ENCODE measurements at places on chromosomes 12 and 14.

- DNase-seq, result no peak
These were observed 24.2 kb downstream of the DPF3 start for GRCh38 chr14:72869407-72870329.

GRCh38 chr12:15599266-15600037 lies 189.7 kb downstream of the EPS8 start:
- no peak for DNase-seq

DNA sequence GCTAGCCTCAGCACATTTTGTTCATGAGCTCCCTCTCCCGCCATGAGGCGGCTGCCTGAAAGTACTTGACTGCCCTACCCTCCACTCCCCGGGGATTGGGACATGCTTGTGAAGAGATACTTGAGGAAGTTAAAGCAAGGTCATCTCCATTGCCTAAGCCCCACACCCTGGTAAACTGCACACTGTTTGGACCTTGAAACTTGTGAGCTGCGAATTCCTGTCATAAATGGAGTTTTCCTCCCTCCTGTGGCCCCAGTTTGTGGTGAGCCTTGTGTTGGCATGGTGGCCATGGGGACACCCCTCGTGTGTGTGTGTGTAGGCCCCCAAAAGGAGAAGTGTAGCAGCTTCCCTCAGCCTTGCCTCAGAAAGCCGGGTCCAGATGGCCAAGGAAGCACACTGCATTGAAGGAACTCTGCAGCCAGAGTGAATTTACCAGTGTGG lies 395.5 kb downstream of the ZFP36L1 start:
- no peak for DNase-seq

GRCh38 chr12:131066207-131066885 lies 112.6 kb downstream of the ADGRD1 start:
- no peak for DNase-seq

GRCh38 chr12:48739618-48740269 lies 23.2 kb upstream of the CCNT1 start:
- no peak for DNase-seq

GRCh38 chr14:59627011-59627520 lies 50.5 kb upstream of the CCDC175 start:
- DNase-seq, result no peak

- peak; percentile 28 for DNase-seq
These were observed 4.5 kb upstream of the RNASE4 start for GRCh38 chr14:20679907-20680306.

GRCh38 chr12:44677724-44678123 lies 198.4 kb downstream of the NELL2 start:
- DNase-seq, result no peak

DNA sequence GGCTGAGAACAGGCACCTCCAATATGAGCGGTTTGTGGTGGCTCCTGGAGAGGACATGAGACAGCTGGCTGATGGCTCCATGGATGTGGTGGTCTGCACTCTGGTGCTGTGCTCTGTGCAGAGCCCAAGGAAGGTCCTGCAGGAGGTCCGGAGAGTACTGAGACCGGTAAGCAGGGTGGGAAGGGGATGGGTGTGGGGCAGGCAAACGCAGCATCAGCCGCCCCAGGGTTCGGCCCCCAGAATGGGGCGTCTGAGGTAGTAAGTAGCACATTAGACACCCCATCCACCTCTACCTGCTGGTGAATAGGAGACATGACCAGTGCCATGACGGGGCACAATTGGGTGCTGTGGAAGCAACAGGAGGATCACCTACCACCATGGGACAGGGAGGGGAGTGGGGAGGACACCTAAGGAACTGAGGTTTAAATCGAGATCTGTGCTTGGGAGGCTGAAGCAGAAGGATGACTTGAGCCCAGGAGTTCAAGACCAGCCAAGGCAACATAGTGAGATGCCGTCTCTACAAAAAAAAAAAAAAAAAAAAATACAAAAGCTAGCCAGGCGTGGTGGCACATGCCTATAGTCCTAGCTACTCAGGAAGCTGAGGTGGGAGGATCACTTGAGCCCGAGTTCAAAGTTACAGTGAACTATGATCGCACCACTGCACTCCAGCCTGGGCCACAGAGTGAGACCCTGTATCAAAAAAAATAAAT lies 25.5 kb downstream of the ITGA7 start:
- DNase-seq, result no peak

DNA sequence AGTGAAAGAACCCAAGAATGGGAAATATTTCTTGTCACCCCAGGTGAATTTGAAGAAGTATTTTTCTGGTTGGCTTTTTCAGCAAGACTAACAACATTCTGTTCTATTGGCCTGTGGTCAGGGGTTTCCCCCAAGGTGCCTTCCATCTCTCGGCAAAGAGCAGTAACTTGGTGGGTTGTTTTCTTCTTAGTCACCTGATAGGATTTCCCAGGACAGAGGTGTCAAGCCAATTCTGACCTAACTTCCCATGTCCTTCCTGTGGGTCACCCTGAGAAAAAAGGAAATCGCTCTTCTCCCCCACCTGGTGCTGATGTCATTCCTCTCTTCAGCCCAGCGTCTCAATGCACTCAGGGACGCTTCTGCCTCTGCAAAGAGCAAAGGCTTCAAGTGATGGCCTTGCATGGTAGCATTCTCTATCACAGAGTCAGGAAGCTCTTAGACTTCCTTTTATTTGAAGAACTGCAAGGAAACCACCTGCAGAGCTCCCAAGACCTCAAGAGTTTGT lies 16.1 kb upstream of the IFNG start:
- DNase-seq, result peak; percentile 63

DNA sequence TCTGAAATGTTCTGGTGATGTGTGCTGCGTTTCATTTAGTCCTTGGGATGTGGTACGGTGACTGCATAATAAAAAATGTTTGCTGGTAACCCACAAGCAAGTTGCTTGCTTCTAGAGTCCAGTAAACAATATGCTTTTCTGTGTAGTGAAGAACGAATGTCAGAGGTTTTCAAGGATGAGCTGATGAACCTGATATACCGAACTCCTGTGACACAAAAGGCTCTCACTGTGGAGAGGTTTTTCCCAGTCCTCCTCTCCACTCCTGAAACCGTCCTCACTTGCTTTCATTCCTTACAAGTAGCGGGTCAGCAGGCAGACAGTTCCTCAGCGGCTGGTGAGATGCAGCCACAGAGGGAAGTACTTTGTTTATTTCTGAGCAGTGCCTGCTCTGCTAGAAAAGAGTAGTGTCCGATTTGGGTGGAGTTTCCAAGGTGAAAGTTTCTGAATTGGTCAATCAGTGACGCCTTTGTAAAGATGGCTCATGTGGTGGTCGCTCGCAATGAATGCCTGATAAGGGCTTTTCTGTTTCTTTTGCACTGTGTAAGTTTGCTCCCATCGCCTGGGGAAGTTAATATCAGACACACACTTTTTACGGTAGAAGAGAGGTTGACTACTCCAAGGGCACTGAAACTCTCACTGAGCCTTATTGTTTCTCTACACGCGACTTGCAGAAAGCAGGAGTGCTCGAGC lies 3.0 kb downstream of the ETV6 start:
- DNase-seq, result peak; percentile 55

DNA sequence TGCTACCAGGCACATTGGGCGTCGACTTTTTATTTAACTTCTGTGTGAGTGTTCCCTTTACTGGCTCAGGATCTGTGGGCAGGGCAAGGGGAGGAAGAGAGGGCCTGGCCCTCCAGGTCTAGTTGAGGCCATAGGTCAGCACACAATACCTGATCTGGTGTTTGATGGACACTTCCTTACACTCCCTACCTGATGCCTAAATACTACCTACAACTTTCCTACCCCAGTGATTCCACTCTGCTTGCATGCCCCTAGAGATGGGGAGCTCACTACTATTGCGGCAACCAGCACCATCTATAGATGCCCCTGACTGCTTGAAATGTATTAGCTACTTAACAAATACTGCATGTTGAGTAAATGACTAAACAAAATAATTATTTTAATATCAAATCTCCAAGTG lies 20.8 kb upstream of the BEGAIN start:
- DNase-seq, result peak; percentile 7

- DNase-seq, result no peak
These were observed 14.3 kb upstream of the IFI27L2 start for GRCh38 chr14:94143711-94144110.

- no peak for DNase-seq
These were observed 123.6 kb downstream of the SMOC1 start for GRCh38 chr14:70002589-70003346.

- no peak for DNase-seq
These were observed 186.4 kb downstream of the MSRB3 start for GRCh38 chr12:65464930-65465329.

GRCh38 chr12:95237315-95237714 lies 19.7 kb downstream of the VEZT start:
- DNase-seq, result no peak

DNA sequence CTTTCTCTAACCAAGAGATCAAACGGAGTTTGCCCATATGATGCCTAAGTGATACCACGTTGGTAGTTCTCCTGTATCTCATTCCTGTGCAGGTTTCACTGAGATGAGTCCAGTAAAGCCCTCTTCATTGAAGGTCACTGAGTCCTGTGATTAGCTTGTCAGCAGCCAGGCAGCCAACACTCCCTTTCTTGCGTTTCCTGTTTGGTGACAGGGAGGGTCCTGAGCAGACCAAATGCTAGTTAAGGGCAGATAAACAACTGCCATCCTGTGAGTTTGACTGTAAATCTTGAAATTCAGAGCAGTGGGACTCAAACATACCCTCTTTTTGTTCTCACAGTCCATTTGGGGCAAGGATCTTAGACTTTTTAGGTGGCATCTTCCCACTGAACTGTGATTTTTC lies 39.4 kb downstream of the ZNF641 start:
- DNase-seq, result no peak

DNA sequence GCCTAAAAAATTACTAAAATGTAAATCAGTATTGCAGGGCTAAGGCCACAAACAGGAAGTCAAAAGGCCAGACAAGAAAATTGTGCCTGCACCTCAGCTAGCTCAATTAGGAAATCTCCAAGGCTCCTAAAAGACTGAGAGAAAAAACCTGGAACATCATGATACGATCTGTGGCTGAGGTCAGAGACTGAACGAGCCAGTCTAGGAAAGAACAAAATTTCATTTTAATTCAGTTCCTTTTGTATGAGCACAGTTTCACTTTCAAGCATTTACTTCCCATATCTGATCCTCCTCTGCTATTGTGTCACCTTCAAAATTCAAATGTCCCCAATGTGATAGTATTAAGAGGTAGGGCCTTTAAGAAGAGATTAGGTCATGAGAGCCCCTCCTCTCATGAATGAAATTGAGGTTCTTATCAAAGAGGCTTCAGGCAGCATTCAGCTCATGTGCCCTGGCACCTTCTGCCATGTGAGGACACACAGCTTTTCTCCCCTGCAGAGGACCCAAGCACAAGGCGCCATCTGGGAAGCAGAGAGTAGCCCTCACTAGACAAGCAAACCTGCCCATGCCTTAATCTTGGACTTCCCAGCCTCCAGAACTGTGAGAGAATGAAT lies 14.8 kb downstream of the PRKAB1 start:
- no peak for DNase-seq

- no peak for DNase-seq
These were observed 118.4 kb downstream of the BTG1 start for GRCh38 chr12:92027243-92027642.

GRCh38 chr14:34749408-34749807 lies 35.0 kb upstream of the CFL2 start:
- no peak for DNase-seq

- no peak for DNase-seq
These were observed 27.8 kb upstream of the CAPRIN2 start for GRCh38 chr12:30782316-30783173.

GRCh38 chr12:98421316-98421715 lies 94.1 kb upstream of the TMPO start:
- no peak for DNase-seq

DNA sequence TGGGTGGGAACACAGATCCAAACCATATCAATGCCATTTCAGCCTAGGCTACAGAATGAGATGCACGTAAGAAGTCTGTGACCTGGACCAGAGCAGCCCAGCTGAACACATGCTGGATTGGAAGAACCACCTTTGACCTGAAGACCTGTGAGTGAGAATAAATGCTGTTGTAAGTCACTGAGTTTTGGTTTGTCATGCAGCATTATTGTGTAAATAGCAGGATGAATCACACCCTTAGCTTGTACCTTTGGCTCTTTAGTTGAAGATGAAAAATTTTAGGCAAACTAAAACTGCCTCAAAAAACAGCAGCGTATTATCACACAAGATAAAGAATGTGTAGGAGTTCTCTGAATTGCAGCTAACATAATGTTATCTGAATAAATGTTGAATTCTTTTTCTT lies 199.4 kb upstream of the LRIG3 start:
- no peak for DNase-seq

GRCh38 chr12:80811957-80812708 lies 95.4 kb downstream of the MYF5 start:
- DNase-seq, result no peak

DNA sequence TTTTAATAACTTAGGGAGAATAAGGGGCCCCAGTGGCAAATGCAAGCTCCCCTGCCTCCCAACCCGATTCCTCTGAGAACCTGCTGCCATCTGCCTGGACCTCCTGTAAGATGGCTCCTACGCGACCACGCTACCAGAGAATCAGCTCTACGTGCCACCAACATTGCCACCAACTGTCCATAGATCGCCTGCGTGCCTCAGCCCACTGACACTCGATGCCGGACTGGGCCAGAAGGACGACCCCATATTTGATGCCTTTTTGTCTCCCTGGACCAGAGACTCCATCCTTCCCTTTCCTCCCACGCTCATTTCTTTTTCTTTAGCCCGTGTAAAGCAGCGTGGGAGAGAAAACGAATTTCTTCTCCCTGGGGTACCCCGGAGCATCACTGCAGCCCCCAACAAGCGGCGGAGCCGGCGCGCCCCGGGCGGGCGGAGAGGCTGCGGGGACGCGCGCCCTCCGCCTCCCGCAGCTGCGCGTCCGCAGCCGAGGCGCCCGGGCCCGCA lies 565 bp upstream of the KLHL42 start:
- peak; percentile 58 for DNase-seq

DNA sequence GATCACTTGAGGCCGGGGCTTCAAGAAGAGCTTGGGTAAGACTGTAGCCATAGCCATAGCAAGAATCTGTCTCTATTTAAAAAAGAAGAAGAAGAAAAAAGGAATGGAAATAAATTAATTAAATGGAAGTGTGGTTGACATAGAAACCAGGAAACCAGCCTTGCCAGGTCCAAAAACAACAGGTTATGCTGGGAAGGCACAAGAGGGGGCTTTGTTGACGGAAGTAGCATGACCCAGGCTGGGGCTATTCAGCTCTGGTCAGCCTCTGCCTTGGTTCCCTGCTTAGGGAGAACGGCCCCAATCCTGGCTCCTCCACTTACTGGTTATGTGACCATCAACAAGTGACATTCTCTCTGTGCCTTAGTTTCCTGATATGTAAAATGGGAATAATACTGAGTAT lies 14.4 kb upstream of the GPR68 start:
- DNase-seq, result no peak

- no peak for DNase-seq
These were observed 98.2 kb downstream of the SYNE2 start for GRCh38 chr14:63951021-63951420.

GRCh38 chr14:65966188-65966587 lies 520.0 kb upstream of the CCDC196 start:
- DNase-seq, result no peak

- no peak for DNase-seq
These were observed 54.9 kb downstream of the VWF start for GRCh38 chr12:6069437-6070093.

DNA sequence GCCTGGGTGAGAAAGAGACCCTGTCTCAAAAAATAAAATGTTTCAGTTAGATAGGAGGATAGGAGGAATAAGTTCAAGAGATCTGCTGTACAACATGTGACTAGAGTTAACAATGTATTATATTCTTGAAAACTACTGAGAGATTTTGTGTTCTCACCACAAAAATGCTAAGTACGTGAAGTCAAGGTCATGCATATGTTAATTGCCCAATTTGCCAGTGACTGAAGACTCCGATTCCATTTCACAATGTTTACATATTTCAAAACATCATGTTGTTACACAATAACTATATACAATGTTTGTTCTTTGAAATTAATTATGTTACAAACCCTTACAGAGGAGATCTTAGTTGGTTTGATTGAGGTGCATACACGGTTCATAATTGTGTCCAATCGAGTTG lies 52.1 kb downstream of the SLC15A4 start:
- no peak for DNase-seq

Data from GM13976 (cell line).